Left ventricle myocardium inferior (tissue), 1 donor: ENCODE measurements at places on chromosomes 1 and 21.

GRCh38 chr21:44413566-44414290, 41.6 kb upstream of the LRRC3 start:
- no peak for DNase-seq

DNA sequence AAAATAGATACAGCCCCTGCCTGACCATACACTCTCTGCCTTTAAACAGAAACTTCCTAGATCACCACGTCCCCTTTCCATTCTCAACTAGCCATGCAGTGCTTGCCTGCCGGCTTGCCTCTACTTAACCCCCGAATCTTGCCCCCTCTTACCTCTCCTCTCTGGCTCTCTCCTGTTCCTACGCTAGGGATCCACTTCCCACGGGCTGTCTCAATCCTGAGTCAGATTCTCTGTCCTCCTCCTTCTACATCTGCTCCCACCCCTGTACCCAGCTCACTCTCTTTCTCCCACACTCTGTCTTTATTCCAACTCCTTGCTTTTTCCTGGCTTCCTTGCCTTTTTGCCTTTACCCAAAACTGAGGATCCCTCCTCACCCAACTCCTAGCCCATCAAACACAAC, 29.3 kb downstream of the ATF3 start:
- DNase-seq = no peak

DNA sequence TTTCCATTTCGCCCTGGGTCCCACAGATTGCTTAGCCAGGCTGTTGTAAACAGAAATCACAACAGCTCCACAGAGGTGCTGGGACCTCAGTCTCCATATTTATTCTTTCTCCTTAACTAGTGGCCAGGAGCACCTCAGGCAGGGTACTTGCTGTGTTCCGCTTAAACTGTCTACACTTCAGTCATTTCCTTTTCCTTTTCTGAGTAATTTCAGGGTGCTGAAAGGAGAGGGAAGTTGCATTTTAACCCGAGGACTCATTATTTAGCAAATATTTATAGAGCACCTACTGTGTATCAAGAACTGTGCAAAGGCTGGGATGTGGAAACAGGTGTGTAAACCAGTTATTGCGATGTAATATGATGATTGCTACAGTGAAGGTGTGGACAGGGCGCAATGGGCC, 41.9 kb downstream of the ACP6 start:
- DNase-seq = no peak

- no peak for DNase-seq
These were observed 40.7 kb downstream of the FOXO6 start for GRCh38 chr1:41401899-41402298.

DNA sequence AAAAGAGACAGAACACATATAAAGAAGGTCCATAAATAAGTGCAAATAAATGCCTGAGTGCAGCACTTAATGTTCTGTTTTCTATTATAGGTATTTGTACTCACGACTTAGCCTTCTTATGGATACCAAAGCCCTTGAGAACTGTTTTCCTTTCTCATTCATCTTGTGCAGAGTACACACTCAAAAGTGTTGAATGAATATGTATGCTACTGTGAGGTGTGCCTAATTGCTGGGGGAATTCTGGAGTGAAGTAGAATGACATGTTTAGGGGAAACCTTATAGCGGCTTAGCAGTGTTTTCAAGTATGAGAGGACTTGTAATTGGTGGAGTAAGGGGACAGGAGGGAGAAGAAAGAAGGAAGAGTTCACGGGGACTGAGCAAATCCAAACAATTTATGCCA, 157.6 kb downstream of the CACNA1E start:
- DNase-seq = no peak

DNA sequence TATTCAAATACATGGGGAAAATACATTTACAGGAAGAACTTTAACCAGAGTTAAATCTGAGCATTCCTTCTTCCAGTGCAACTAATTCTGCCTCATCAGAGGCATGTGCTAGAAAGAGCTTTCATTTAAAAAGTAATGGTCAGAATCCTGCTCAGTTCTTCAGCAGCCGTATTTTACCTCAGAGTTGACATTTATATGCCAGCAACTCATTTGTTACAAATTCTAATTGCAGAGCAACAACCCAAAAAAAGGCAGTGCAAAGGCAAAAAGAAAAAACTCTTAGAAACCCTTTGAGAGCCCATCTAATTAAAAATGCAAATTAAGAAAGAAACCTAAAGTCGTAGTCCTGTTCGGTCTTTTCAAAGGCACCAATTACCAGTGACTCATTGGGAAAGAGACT, 392.5 kb downstream of the PBX1 start:
- no peak for DNase-seq

GRCh38 chr1:43410571-43410970, 20.9 kb downstream of the SZT2 start:
- DNase-seq = no peak

DNA sequence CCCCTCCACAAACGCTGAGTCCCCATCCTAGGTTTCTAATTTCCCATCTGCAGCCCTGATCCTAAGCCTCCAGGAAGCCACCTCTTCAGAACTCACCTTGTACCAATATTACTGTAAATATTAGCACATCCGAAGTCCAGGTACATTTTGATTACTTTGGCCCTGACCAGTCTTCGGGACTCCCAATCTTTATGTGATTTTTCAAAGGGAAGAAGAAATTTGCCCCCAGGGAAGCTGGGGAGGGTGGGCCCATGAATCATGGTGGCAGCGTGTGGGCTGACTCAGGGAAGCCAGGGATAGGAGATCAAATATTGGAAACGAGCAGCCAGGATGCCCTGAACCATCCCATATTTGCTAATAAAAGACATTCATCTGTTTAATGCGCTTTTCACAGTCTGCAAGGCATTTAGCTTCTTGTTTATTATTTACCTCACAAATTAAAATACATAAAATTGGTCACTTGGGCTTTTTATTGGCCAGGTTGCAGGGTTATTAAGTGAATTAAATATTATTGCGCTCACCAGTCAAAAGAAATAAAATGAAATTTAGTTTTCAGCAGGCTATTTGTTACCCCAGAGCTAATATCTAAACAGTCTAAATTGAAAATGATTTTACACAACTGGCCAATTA, 46.6 kb downstream of the KIAA0040 start:
- no peak for DNase-seq

DNA sequence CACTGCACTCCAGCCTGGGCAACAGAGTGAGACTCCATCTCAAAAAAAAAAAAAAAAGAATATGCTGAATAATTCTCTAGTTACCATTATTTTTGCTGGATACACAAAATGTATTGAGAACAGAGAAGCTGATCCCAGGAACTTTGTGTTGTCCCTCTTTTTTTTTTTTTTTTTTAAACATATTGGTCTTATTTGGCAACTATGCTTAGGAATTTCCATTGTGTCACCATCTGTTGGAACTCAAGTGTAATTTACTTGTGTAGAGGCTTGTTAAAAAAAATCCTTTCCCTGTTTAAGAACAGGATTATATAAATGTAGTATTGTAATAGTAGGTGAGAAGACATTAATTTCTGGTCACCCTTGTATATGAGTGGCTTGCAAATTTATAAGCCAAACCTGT, 28.6 kb downstream of the CAMSAP2 start:
- DNase-seq = no peak

GRCh38 chr1:53107570-53108322, 34.7 kb downstream of the SLC1A7 start:
- DNase-seq = no peak

- no peak for DNase-seq
These were observed 576.1 kb upstream of the RGS18 start for GRCh38 chr1:191582169-191582568.

- DNase-seq = no peak
These were observed 33.2 kb downstream of the RHOU start for GRCh38 chr1:228768355-228769000.

- DNase-seq = no peak
These were observed 91.8 kb downstream of the SETD4 start for GRCh38 chr21:35968564-35968963.

GRCh38 chr1:242025681-242026080, 26.8 kb upstream of the MAP1LC3C start:
- DNase-seq = no peak

GRCh38 chr1:204171751-204172178, 5.6 kb upstream of the REN start:
- DNase-seq = no peak

DNA sequence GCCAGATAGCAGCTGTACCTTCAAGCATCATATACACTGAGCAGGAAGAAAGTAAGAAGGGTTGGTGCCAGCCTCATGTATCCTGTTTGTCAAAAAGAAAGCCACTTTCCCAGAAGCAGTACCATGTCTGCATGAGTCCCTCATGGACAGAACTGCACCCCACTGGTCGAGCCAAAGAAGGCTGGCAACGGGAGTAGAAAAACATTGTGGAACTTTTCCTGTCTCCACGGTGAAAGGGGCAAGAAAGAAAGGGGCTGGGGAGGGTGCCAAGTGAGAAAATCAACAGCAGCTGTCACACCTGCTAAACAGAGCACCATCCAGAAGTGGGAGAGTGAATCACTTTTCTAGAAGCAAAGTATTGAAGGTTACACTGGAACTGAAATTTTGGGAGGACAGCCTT, 621.7 kb downstream of the LMO4 start:
- DNase-seq = no peak

DNA sequence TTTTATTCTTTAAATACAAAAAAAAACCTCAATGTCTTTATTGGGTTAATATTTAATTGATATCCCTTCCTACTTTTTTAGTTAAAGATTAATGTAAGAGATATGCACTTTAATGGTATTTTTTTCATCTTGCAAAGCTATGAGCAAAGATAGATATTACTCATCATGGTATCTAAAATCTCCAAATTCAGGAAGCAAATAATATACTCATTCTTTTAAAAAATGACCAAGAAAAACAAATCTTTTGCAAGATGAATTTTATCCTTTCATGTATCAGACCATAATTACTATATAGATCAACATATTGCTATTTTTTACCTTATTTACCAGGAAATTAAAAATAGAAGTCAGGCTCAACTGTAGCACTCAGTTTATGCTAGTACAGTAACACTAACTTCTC, 330.4 kb downstream of the KCNT2 start:
- DNase-seq = no peak

GRCh38 chr1:42321731-42322130, 13.3 kb downstream of the FOXJ3 start:
- DNase-seq = no peak

- DNase-seq = no peak
These were observed 126.1 kb downstream of the CD247 start for GRCh38 chr1:167392200-167392696.

GRCh38 chr1:19455353-19455752, 30.0 kb downstream of the CAPZB start:
- DNase-seq = no peak

- DNase-seq = no peak
These were observed 352.4 kb upstream of the RUNX1 start for GRCh38 chr21:35401476-35401875.

GRCh38 chr1:210448297-210448892, 119.7 kb downstream of the HHAT start:
- no peak for DNase-seq

DNA sequence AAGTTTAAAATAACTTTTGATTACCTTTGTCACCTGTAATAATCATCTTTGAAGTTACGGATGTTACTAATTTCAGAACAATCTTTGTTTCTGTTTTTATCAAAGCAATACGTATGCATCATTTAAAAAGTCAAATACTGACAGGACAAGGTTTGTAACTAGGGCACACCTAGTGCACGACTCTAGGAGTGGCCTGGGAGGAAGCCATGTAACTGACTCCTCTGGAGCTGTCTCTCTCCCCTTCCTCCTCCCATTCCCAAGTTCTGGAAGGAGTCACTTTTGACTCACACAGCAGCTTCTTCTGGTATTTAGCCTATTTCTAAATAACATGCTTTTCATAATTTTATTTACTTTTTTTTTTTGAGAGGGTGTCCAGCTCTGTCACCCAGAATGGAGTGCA, 11.8 kb upstream of the RAP1GAP start:
- no peak for DNase-seq

- DNase-seq = no peak
These were observed 37.6 kb upstream of the CLIC4 start for GRCh38 chr1:24707687-24708086.

GRCh38 chr1:202014915-202015661, 4.7 kb downstream of the ELF3 start:
- no peak for DNase-seq

DNA sequence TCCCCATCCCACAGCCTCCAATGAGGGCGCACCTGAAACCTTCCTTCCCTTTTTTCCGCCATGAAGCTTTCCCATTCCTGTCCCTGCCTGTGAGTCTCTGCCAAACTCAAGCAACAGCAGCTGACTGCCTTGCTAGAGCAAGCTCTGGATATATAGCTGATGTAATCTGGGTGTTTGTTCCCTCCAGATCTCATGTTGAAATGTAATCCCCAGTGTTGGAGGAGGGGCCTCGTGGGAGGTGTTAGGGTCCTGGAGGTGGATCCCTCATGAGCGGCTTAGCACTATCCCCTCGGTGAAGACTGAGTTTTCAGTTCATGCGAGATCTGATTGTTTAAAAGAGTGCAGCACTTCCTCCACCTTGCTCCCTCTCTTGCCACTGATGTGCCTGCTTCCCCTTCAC, 204.4 kb upstream of the MAP1LC3C start:
- DNase-seq = no peak

GRCh38 chr1:84774669-84775534, 84.6 kb upstream of the SSX2IP start:
- DNase-seq = no peak

DNA sequence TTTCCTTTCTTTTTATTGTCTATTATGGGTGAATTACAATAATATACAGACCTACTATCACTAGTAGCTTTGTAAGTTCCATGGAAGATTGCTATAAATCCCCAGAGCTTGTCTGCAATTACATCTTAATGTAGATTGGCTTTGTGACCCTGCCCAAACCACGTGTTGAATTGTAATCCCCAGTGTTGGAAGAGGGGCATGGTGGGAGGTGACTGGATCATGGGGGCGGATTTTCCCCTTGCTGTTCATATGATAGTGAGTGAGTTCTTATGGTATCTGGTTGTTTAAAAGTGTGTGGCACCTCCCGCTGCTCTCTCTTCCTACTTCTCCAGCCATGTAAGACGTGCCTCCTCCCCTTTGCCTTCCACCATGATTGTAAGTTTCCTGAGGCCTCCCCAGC, 34.9 kb upstream of the CDC42BPA start:
- no peak for DNase-seq

DNA sequence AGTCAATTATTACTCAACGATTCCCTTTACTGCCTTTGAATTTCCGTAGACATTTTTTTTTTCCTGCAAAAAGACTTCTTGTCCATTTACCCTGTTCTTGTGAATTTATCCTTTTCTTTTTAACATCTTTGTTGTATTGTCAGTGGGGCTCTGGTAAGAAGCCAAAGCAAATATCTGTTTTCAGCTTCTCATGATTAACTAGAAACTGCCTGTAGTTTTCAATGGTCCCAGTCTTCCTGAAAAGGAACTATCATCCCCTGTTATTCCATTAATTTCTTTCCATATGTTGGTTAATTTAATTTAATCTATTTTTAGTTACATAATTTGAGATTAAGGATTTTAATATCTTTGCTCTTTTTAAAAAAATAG, 28.0 kb downstream of the SH3BGR start:
- no peak for DNase-seq
